Smooth muscle cell of the umbilical artery (primary cell): ENCODE measurements at places on chromosomes 3 and 15. TPM values are rescaled to one million over a fixed set of nuclear protein-coding genes. Genes with fewer than 3 reads are reported as not detected.

The CMSS1 gene
- total RNA-seq, result 10.1 and 15.1 TPM in 2 replicates

The NPAP1 gene
- total RNA-seq, result not detected in 2 replicates

The P4HTM gene
- total RNA-seq, result 34.6 and 43.9 TPM in 2 replicates

The ACTR8 gene
- 43.4 TPM in 2 replicates for total RNA-seq

The TAGLN3 gene
- 1.8 and 10.6 TPM in 2 replicates for total RNA-seq

The ENTPD3 gene
- total RNA-seq, result 0.14 and 0.30 TPM in 2 replicates

The UTS2B gene
- total RNA-seq, result 0.30 and 0.60 TPM in 2 replicates
